ENCODE measurements at places on chromosomes 5 and 9.

DNA sequence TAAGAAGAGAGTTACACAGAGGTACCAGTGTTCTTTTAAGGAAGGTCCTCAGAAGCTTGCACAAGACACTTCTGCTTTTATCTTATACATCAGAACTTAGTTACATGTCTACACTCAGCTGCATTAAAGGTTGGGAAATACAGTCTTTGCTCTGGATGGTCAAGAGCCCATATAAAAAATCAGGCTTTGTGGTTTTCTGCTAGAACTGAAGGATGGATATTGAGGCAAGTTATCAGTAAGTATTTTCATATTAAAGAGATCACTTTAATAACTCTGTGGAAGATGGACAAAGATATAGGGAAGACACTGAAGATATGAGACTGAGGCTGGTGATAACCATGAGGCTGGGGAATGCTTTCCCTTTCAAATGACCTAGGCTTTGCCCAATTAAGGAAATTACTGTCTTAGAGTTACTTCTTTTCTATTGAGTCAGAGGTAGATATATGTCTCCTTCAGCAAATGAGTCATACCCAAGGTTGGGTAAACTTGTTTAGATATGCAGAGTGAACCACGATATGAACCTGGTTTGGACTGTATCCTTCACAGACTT lies 87.0 kb upstream of the TNC start:
- DNase-seq = no peak

GRCh38 chr9:99822109-99822805 lies 572 bp downstream of the NR4A3 start:
- peak; percentile 36 for DNase-seq

GRCh38 chr9:21392270-21392669 lies 7.1 kb upstream of the IFNA2 start:
- DNase-seq = no peak

DNA sequence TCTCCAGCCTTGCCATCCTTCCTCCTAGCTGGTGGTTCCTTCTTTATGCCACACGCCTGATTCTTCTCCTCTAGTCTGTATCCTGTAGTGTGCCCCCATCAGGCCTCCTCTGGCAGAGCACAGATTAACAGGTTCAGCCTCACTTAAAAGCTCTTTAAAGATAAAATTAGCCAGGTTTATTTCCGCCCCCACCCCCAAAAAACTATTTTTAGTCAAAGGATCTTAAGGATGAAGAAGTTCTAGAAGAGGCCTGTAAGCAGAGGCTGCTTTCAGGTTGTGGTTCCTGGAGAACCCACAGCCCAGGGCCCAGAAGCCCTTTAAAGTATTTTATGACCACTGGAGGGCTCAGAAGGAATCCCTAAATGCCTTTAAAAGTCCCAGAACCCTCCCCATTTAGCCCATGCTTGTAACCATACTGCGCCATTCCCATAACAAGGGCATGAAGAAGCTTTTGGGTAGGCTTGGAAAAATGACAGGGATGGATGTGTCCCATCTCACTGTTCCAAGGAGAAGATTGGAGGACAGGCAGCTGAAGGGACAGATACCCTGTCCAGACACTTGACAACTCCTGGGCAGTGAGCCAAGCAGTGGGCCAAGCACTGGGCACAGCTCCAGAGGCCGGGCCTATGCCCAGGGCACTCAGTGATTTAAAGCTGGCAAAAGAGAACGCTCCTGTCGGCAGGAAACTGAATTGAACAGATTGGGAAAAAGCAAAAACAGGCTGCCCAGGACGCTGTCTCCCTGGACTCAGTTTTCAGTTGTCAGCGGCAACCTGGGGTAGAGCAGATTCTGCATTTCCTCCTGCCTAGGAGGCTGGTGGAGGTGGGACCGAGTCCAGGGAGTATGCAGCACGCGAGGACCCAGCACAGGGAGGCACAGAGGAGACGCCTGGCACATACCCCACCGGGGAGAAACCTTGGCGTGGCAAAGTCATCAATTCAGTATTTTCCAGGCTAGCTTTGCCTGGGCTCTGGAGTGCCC lies 106.3 kb upstream of the SSBP2 start:
- DNase-seq = no peak

DNA sequence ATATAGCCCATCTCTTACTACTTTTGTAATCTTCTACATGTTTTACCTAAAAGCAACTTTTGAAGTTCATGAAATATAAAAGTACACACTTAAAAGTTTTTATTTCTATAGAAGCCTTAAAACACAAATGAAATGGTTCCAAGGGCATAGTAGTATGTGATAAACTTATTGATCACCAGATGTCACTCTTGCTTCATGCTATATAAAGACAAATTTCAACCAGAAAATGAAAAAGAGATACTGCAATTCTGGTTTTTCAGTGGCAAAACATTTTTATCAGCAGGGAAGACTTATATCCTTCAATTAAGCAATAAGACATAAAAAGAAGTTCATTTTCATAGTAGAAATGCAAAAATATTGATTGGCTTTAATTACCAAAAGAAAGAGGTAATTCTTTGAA lies 69.4 kb upstream of the FBXL17 start:
- no peak for DNase-seq

DNA sequence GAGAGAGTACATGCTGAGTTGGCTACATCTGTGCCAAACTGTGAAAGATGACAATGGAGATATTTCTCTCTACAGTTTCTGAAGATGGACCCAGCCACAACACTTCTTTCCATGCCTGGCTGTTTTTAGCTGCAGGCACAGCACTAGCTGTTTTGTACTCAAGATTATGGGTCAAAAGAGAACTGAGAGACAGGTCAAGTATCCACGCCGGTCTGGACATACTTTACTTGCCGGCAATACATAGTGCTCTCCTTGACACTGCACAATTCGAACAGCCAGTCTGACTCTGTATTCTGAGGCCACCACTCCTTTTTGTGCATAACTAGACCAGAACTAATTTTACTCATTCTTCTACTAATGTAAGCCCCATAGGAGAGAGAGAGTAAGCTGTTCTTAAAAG lies 2.6 kb downstream of the PRLR start:
- no peak for DNase-seq

GRCh38 chr5:73338256-73339050 lies 110.1 kb downstream of the FOXD1 start:
- DNase-seq = no peak

DNA sequence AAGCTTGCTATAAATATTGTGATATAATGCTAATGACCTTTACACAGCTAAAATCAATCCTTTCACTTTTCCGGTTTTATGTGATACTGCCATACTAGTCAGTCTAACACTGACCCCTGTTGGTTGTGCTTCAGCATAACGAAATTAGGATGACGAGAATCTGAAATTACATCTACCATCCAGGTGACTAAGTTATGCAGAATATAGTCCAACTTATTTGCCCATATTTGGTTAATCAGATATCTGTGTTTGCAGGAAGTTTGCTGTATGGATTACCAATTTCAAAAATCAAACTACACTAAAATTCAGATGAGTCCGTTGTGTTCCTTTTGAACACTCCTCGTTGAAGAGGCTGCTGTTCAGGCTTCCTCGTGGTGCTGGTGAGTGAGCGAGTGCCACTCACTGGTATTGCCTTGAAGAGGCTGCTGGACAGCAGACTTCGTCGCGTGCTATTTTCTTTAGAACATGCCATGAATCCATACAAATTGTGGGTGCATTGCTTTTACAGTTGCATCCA lies 32.5 kb downstream of the TENT4A start:
- no peak for DNase-seq

DNA sequence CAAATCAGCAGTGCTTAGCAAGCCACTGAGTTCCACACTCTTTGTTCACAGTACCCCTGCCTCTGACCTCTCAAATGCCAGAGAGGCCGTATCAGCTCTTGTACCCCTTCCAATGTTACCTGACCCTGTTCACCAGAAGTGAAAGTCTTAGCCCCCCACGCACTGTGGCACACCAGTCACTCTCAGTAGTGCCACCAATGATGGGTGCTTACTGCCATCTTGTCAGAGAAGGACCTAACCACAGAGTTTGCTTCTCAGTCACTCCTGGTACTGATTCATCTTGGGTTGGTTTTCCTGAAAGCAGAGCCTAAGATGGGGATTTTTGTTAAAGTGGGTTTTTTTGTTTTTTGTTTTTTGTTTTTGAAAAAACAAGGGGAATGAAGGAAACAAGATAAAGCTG lies 28.8 kb upstream of the PANK3 start:
- no peak for DNase-seq

DNA sequence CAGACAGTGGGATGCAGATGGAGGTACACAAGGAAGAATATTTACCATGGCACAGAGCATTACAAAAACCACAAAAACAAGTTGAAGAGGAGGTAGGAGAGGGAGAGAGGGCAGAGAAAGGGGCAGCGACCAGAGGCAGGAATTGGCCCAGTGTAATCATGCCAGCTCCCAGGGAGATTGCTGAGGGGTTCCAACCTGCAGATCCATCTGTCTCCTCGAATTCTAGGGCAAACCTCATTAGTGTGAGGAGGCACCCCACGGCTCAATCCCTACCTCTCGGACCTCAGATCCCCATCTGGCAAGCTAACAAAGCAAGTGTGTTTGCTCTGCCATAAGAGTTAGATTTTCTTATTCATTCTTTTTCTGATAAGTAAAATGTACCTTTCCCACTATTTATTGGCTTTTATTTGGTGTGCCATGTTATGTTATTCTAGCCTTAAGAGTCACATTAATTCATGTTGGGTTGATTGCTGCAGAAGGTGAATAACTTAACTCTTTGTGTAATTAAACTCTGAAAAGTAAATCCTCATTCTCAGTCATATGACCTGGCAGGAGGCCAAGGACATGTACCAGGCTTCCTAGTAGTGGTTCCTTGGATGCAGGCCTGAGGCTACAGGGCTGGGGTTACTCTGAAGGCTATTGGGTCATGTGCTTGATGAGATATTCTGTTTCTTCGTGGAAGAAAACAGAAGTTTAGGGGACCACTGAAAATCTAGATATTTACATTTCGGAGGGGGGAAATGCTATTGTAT lies 315.2 kb upstream of the ATP10B start:
- no peak for DNase-seq

DNA sequence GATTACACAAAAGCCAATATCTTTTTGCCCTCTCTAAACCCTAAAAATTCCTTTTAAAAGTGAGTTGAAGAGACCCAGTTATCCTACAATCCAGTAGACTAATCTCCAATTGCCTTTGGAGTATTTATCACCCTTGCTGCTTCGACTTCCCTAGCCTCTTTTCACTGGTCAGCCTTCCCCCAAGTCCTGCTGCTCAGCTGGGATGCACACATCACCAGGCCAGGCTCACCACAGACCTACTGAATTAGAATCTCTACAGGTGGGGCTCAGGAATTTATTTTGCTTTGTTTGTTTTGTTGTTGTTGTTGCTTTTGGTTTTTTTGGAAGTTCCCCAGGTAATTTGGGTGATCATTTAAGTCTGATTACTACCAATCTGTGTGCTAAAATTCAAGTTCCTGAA lies 11.6 kb upstream of the FOXD1 start:
- no peak for DNase-seq

GRCh38 chr9:5549658-5550650 lies 39.6 kb downstream of the PDCD1LG2 start:
- DNase-seq = no peak

DNA sequence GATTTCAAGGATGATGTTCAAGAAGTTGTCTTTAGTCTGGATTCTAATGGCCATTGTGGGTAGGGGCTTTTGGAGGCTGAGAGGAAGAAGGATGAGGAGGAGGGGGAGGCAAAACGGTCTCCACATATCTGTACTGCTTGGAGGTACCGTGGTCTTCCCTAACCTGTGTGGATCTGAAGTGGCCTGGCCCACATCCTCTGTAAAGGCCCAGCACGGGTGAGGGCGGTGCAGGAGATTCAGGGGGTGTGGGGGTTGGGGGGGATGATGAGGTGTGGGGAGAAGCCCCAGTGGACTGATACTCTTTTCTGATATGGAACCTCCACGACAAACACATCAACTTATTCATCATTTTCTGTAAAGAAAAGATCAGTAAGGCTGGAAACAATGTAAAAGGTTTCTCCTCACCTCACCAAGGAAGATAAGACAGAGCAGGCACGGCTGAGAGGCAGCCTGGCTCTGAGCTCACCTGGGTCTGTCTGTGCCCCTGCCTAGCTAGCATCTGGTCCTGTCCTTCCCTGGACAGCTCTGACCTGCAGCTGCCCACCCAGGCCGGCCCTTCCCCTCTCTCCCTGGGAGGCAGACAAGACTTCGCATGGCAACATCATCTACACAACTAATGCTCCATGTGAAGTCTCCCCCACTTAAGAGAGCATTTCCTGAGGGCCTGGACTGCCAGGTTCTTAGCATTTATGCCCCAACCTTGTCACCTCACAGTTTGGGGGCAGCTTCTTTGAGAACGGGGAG lies 5.6 kb upstream of the IL3 start:
- no peak for DNase-seq

DNA sequence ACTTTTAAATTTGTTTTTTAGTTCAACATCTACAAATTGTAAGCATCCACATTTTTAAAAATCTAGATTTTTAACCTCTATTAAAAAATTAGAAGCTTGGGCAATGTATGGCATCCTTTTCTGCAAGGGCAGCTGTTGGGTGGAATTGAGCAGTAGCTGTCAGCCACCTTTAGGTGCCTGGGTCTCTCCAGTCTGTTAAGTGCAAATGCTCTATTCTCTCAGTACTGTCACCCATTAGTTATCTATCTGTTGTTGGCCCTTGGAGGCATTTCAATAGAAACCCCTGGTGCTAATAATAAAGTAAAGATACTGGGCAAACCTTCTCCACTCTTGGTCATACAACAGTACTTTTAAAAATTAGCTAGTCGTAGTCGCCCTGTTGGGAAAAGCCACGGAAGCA lies 63.6 kb downstream of the PIP5K1B start:
- no peak for DNase-seq

- no peak for DNase-seq
Observed at GRCh38 chr5:116671211-116671736, 96.7 kb upstream of the SEMA6A start.

DNA sequence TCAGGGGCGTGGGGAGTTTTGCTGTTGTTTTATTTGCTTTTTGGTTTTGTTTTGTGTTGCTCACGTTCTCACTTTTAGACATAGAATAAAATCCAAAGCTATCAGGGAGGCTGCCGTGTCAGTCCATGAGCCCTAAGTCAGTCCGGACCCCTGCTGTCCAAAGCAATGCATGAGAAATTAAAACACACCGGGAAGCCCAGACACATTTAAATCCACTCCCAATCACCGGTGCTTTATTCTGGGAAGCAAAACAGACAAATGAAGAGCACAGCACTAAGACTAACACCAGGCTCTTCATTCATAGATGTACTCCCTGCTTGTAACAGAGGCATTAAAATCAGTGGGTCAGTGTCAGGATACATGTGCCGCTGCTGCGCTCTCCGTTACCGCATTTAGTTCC lies 180.9 kb downstream of the IRX2 start:
- DNase-seq = no peak

GRCh38 chr5:72140711-72141110 lies 33.4 kb downstream of the MAP1B start:
- DNase-seq = no peak

- no peak for DNase-seq
Observed at GRCh38 chr5:38639377-38640358, 83.2 kb upstream of the LIFR start.
